A673 (cell line): ENCODE measurements at places on chromosomes 1 and 21.

GRCh38 chr1:212556822-212557549 is 51.6 kb upstream of the ATF3 start:
- no peaks in the 10 kb centered on the region for H3K27me3 ChIP-seq
- no peak overlapping the region for H3K4me3 ChIP-seq
- no peak for DNase-seq

- H3K27ac ChIP-seq, result no peak overlapping the region
- no peaks in the 10 kb centered on the region for H3K4me1 ChIP-seq
- H3K4me3 ChIP-seq, result no peak overlapping the region
- H3K27me3 ChIP-seq, result no peaks in the 10 kb centered on the region
These were observed 57.4 kb upstream of the NRIP1 start for GRCh38 chr21:15122241-15122640.

- no peaks in the 10 kb centered on the region for H3K4me1 ChIP-seq
- no peak for DNase-seq
- H3K27ac ChIP-seq, result no peak overlapping the region
- no peak overlapping the region for H3K4me3 ChIP-seq
- H3K27me3 ChIP-seq, result no peaks in the 10 kb centered on the region
These were observed 5.3 kb downstream of the MRPS15 start for GRCh38 chr1:36458910-36459309.

DNA sequence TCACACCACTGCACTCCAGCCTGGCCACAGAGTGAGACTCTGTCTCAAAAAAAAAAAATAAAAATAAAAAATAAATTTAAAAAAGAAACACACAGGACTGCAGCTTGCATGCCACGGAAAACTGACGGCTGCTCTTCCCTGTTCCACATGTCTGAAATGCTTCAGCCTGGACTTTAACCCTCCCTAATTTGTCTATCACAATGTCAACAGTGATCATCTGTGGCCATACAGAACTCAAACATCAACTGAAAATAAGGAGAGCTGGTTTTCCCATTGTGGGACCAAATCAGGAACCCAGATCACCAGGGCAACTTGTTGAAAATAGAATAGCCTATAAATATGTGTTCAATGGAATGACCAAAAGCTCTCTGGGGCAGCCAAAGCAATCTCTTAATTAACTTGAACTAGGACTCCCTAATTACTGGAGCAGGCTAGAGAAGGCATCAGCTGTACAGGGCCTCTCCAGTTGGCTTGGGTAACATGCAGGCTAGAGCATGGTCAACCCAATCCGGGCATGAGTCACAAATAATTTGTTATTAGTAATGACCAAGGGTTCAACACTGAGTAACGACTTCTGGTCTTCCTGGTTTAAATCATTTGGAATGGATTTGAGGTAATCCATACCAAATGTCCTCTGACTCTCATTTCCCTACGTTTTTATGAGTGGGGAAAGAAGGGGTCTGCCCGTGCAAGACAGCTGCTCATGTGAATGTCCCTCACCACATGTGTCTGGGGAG is 62.7 kb upstream of the KAZN start:
- no peaks in the 10 kb centered on the region for H3K27me3 ChIP-seq
- H3K4me3 ChIP-seq, result no peak overlapping the region
- no peak overlapping the region for H3K27ac ChIP-seq
- peaks cover 16% of the 10 kb centered on the region for H3K4me1 ChIP-seq
- no peak for DNase-seq
- H3K36me3 ChIP-seq, result no peaks in the 10 kb centered on the region

DNA sequence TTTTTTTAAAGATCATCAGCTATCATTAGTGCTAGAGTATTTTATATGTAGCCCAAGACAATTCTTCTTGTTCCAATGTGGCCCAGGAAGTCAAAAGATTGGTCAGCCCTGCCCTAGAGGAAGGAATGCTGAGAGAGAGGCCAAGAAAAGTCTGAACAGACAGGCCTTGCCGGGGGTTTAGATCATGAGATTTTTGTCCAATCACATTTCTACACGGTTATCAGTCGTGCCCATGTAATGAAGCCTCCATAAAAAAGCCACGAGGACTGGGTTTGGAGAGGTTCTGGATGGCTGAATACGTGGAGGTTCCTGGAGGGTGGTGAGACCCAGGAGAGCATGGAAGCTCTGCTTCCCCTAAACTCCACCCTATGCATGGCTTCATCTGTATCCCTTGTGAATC is 24.3 kb upstream of the ENO1 start:
- H3K27me3 ChIP-seq, result no peaks in the 10 kb centered on the region
- no peak overlapping the region for H3K27ac ChIP-seq
- no peaks in the 10 kb centered on the region for H3K4me1 ChIP-seq
- DNase-seq, result no peak

GRCh38 chr1:6545276-6546112 is 8.8 kb downstream of the NOL9 start:
- no peak for DNase-seq
- H3K4me1 ChIP-seq, result no peaks in the 10 kb centered on the region
- H3K4me3 ChIP-seq, result no peak overlapping the region
- no peak overlapping the region for H3K27ac ChIP-seq
- H3K36me3 ChIP-seq, result peaks cover 66% of the 10 kb centered on the region

DNA sequence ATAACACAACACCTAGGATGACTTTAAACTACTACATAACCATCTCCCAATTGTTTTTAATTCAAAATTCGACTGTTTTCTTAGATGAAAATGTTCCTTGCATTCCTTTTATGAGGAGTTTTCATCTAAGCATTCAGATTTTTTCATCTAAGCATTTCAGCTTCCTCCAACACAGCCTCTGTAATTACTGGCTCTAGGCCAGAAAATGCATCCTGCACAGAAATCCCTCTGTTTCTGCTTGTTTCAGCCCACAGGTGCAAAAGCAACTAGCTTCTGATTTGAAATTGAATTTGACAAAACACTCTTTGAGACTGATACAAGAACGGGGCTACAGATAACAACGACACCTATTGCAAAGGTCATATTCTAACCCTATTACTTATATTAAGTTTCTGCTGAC is 90.4 kb downstream of the RGS21 start:
- no peaks in the 10 kb centered on the region for H3K27me3 ChIP-seq
- no peaks in the 10 kb centered on the region for H3K36me3 ChIP-seq
- no peak for DNase-seq
- peaks cover 10% of the 10 kb centered on the region for H3K4me1 ChIP-seq

- no peaks in the 10 kb centered on the region for H3K36me3 ChIP-seq
- no peaks in the 10 kb centered on the region for H3K4me1 ChIP-seq
- no peak overlapping the region for H3K4me3 ChIP-seq
- H3K27ac ChIP-seq, result no peak overlapping the region
- no peaks in the 10 kb centered on the region for H3K27me3 ChIP-seq
These were observed 39.2 kb downstream of the CSMD2 start for GRCh38 chr1:34125721-34126380.

GRCh38 chr1:102758418-102758817 is 349.9 kb downstream of the COL11A1 start:
- no peak overlapping the region for H3K27ac ChIP-seq
- DNase-seq, result no peak
- no peaks in the 10 kb centered on the region for H3K4me1 ChIP-seq
- no peak overlapping the region for H3K4me3 ChIP-seq
- H3K36me3 ChIP-seq, result no peaks in the 10 kb centered on the region
- no peaks in the 10 kb centered on the region for H3K27me3 ChIP-seq

GRCh38 chr1:203274603-203275381 is 30.5 kb upstream of the BTG2 start:
- H3K4me3 ChIP-seq, result no peak overlapping the region
- no peak overlapping the region for H3K27ac ChIP-seq
- no peaks in the 10 kb centered on the region for H3K36me3 ChIP-seq
- no peaks in the 10 kb centered on the region for H3K27me3 ChIP-seq
- H3K4me1 ChIP-seq, result peaks cover 27% of the 10 kb centered on the region

GRCh38 chr1:230728710-230729392 is 14.9 kb upstream of the AGT start:
- H3K36me3 ChIP-seq, result no peaks in the 10 kb centered on the region
- no peak overlapping the region for H3K27ac ChIP-seq
- H3K4me3 ChIP-seq, result no peak overlapping the region
- H3K4me1 ChIP-seq, result no peaks in the 10 kb centered on the region

- H3K36me3 ChIP-seq, result no peaks in the 10 kb centered on the region
- no peaks in the 10 kb centered on the region for H3K4me1 ChIP-seq
- no peak overlapping the region for H3K4me3 ChIP-seq
- no peak for DNase-seq
- H3K27me3 ChIP-seq, result no peaks in the 10 kb centered on the region
These were observed 100.0 kb upstream of the EDEM3 start for GRCh38 chr1:184854496-184855140.

DNA sequence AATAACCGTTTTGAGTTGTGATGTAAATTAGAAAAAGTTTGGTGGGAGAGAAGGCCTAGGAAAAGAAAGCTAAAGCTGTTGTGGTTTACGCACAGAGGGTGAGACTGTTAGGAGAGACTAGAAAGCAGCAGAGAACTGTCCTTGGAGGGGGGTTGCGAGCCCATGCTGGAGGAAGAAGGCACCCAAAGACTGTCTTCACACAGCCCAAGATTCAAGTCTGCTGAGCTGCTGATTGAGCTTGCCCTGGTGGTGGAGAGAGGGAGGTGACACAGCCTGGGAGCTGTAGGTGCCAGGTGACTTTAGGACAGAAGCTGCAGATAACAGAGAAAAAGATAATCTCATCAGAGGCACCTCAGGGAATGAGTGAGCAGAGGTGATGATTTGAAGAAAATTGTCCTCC is 18.3 kb upstream of the TLR5 start:
- H3K27me3 ChIP-seq, result no peaks in the 10 kb centered on the region
- no peaks in the 10 kb centered on the region for H3K4me1 ChIP-seq
- H3K27ac ChIP-seq, result no peak overlapping the region
- no peak overlapping the region for H3K4me3 ChIP-seq
- no peaks in the 10 kb centered on the region for H3K36me3 ChIP-seq

- H3K27ac ChIP-seq, result no peak overlapping the region
- H3K36me3 ChIP-seq, result no peaks in the 10 kb centered on the region
- H3K27me3 ChIP-seq, result no peaks in the 10 kb centered on the region
- peaks cover 10% of the 10 kb centered on the region for H3K4me1 ChIP-seq
These were observed 46.0 kb upstream of the RGL1 start for GRCh38 chr1:183758913-183759312.

DNA sequence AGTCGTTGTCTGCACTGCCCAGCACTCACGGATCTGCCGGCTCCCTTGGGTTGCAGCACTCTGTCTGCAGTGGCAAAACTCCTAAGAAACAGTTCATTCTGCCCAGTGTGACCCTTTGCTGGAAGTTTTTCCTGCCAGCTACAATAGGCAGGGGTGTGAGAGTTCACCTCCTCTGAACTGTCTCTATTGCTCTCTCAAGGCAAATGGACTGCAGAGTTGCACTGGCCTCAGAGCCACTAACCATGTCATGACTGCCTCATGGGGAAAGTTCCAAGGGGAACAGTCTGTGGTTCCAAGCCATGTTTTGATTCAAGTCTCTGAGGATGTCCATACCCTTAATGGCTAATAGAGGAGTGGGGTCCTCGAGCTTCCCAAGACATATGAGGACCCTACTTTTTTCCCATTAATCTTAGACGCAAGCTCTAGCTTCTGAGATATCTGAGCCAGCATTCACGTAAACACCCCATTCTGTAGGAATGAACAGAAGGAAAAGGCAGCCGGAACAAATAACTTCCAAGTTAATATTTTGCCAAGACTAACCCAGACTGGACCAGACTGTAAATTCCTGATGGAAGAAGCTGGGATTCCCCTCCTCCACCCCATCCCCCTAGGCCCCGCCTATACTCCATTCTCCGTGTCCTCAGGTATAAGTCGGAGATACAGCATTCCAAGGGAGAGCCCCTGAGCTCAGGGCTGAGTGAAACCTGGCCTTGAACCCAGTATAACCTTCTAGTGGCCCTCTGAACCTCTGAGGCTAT is 93.8 kb upstream of the AKT3 start:
- H3K4me1 ChIP-seq, result no peaks in the 10 kb centered on the region
- H3K36me3 ChIP-seq, result no peaks in the 10 kb centered on the region
- no peak overlapping the region for H3K27ac ChIP-seq
- H3K27me3 ChIP-seq, result no peaks in the 10 kb centered on the region

- DNase-seq, result no peak
- no peaks in the 10 kb centered on the region for H3K4me1 ChIP-seq
- no peaks in the 10 kb centered on the region for H3K27me3 ChIP-seq
- peaks cover 54% of the 10 kb centered on the region for H3K36me3 ChIP-seq
- no peak overlapping the region for H3K4me3 ChIP-seq
- no peak overlapping the region for H3K27ac ChIP-seq
These were observed 35.1 kb upstream of the LRRC39 start for GRCh38 chr1:100213141-100213540.

DNA sequence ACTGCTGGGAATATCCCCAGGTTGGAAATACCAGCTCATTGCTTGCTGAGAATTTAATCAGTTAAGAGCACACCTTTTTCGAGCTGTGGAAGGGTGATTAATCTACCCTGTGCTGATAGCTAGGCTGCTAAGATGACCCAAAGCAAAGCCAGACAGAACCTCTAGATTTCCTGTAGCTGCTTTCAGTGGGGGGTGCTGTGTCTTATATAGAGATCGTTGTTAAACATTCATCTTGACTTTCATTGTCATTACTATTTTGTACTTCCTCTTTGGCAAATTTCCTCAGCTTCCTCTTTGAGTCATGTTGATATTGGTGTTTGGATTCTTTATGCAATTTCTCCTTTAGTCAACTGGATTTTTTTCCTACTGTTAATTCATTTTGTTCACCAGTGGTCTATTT is 155.3 kb downstream of the DISC1 start:
- no peaks in the 10 kb centered on the region for H3K27me3 ChIP-seq
- DNase-seq, result no peak
- H3K27ac ChIP-seq, result no peak overlapping the region
- H3K4me3 ChIP-seq, result no peak overlapping the region

DNA sequence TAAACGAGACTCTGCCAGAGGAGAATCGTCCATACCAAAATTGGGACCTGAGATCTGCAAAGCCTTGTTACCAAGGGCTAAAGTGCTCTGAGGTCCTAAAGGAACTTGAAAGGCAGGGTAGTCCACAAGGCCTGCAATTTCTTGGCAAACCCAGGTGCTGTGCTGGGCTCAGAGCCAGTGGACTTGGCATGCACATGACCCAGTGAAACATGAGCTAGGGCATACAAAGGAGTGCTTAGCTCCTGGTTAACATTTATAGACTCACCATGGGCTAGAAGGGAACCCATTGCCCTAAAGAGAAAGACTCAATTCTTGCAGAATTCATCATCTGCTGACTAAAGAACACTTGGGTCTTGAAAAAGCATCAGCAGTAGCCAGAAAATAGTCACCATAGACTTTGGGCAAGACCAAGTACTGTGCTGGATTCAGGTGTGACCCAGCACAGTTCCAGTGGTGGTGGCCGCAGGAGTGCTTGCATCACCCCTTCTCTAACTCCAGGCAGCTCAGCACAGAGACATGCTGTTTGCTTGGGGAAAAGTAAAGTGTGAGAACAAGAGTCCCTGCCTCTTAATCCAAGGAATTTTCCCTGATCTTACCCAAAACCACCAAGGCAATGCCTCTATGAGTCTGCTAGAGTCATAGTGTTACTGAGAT is 1069.4 kb upstream of the ADGRL2 start:
- H3K4me1 ChIP-seq, result no peaks in the 10 kb centered on the region
- H3K4me3 ChIP-seq, result no peak overlapping the region
- no peaks in the 10 kb centered on the region for H3K27me3 ChIP-seq
- H3K36me3 ChIP-seq, result no peaks in the 10 kb centered on the region
- no peak overlapping the region for H3K27ac ChIP-seq
- DNase-seq, result no peak
